Fibroblast of mammary gland (primary cell): ENCODE measurements at places on chromosomes 1 and 21.

- no peak for DNase-seq
These were observed 14.5 kb upstream of the CCDC185 start for GRCh38 chr1:223378754-223379153.

- no peak for DNase-seq
These were observed at the start of gene KRTAP24-1 for GRCh38 chr21:30282850-30283249. Gene KRTAP24-1 (minus strand): TSS chr21:30282950. CDS start chr21:30282932, 18 bp downstream.

DNA sequence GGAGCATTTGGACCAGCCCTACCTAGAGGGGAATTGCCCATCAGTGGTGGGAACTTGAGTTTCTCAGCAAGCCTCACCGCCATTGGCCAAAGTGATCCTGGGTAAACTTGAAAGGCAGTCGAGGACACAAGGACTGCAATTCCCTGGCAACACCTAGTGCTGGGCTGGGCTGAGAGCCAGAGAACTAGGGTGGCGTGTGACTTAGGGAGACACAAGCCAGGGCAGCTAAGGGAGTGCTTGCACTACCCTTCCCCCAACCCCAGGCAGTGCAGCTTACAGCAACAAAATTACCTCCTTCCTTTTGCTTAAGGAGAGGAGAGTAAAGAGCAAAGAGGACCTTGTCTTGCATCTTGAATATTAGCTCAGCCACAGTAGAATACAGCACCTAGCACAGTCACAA is 176.9 kb upstream of the PRMT6 start:
- no peak for DNase-seq

- DNase-seq, result no peak
These were observed 331.4 kb downstream of the VAV3 start for GRCh38 chr1:107633596-107633995.
